ENCODE measurements at places on chromosomes 3 and 15. TPM values are rescaled to one million over a fixed set of nuclear protein-coding genes. Genes with fewer than 3 reads are reported as not detected.
A peak's percentile ranks its signal among the peaks of the same experiment; 100 is the strongest.

DNA sequence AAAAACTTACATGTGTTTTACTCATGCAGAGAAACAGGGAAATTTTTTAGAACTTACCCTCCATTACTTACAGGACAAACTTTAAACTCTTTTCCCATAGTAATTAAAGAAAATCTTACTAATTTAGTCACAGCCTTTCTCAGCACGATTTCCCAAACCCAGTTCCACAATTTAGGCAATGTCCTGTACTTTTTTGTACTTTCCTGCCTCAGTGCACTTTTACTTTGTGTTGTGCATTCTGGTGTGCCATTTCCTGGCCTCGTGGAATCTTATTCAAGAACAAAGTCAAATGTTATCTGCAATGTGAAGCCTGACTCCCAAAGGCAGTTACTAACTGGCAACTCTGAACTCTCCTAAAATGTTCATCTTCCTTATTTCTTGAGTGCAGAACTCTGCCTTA lies 1.9 kb downstream of the SLC33A1 start:
- DNase-seq = no peak

DNA sequence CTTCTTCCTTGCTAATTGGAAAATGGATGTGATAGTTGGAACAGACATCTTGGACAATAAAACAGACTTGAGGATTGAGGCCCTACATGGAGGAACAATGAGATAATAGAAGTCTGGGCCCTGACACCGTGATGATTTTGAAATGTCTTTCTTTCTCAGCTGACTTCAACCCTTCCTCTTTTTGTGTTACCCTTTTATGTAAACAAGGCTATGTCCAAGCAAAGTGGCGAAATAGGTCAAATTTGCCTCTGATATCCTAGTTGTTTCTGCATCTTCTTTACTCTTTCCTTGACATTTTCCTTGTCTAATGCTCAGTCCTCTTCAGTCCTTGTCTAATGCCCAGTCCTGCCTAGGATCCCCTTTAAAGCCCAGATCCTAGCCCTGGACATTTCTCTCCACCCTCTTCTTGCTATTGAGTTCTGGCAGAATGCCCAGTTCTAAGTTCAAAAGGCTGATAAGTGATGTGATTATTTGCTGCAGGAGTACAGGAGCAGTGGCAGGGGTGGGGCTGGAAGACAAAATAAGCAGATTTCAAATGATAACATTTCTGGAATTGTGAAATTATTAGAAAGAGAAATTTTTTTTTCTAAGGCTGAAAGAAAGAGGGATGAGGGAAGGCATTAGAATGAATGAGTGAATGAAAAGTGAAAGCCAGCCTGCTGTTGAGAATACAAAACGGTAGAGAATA lies 6.5 kb upstream of the VPS8 start:
- no peak for DNase-seq

DNA sequence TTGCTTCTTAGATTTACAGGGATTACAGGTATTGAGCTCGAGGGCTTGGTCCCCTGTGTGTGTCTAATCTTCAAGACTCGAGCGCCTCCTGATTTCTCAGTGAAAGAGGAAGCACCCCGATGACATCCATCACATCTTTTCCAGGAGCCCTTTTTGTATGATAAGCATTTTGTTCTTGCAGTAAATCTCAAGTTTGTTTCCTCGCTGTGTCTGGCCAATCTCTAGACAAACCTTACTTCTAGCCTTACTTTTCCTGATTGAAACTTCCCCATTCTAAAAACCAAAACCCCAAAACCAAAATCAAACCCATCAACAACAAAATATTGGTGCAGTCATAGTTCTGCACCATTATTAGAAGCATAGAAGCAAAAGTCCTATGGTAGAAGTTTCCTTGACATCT lies 286.0 kb downstream of the NFKBIZ start:
- DNase-seq = no peak

DNA sequence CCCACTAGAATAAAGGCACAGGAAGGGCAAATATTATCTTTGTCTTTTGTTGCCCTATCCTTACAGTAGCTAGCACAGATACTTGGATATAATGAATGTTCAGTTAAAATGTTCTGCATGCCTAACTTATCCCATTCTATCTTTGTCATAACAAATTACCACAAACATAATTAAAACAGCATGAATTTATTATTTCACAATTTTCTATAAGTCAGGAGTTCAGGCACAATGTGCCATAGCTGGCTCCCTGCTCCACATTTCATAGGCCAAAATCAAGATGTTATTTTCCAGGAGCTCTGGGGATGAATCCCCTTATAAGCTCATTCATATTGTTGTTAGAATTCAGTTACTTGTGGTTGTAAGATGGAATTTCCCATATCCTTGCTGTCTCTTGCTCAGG lies 975.5 kb downstream of the IGSF11 start:
- DNase-seq = no peak

GRCh38 chr15:72155003-72155621 lies 36.9 kb downstream of the SENP8 start:
- DNase-seq = peak; percentile 82

WNT5A gene
- 16.4 TPM for total RNA-seq

ARGFX gene
- not detected for total RNA-seq

DNA sequence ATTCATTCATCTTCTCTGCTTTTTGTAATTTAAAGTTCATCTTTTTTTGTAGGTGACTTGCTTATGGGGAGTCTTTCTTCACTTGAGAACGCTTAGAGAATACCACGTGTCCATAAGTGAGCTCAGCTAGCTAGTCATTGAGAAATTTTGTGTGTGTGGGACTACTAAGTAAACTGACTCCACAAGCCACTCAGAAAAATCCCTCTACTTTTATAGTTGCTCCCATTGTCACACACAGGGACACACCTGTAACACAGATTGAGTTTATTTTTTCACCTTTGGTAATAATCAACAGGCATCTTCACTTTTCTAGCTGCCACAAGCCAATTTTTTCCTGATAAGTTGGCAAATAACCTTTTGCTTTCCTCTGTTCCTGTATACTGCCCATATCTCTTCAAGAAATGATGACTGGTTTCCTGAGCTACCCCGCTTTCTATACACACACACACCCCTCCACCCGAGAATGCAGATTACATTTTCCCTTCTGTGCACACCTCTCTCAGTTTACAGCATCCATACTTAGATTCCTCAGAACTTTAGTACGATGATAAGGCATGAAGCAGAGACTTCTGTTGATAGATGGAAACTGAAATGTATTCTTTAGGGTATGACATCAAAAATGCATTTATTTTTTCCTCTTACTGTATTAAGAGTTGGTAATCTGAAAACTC lies 4.6 kb downstream of the TSC22D2 start:
- peak; percentile 38 for DNase-seq

DNA sequence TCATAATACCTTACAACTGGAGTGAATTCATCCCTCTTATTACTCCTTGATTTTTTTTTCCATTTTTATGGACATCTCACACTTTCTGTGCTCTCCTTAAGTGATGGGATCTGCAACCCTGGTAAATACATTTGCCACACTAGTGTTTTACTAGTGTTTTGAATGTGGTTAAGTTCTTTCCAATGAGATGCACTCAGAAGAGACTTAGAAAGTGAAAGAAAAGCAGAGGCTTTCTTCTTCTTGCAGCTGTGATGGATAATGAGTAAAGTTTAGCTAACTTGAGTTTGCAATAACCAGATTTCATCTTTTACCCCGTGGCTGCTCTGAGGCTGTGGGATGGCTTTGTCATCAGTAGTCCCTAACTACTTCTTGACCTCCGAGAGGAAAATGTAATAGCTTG lies 1248.4 kb downstream of the NSUN3 start:
- DNase-seq = no peak

GRCh38 chr3:149449799-149450198 lies 24.7 kb upstream of the TM4SF4 start:
- DNase-seq = no peak

- DNase-seq = no peak
Observed at GRCh38 chr3:148006508-148006907, 597.3 kb downstream of the ZIC1 start.

DNA sequence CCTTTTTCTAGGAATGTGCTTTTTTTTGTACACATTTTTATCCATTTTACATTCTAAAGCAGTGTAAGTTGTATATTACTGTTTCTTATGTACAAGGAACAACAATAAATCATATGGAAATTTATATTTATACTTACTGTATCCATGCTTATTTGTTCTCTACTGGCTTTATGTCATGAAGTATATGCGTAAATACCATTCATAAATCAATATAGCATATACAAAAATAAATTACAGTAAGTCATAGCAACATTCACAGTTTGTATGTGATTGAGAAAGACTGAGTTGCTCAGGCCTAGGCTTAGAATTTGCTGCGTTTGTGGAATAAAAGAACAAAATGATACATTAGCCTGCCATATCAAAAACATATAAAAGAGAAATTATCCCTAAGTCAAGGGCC lies 16.5 kb downstream of the THBS1 start:
- no peak for DNase-seq

DNA sequence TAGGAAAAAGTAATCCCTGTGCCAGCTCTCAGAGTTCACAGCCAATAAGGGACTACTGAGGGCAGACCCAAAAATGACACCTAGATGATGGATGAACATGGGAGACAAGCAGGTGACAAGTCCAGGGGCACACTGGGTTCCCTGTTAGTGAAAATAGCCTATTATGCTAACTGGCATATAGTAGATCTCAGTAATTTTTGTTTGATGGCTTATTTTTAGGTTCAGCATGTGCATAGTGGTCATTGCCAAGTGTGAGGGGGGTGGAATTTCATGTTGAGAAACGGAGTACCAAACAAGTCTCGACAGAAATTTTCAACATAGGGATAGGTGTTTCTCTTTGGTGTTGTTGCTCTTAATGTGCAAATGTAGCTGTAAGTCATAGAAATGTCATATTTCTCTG lies 6.4 kb upstream of the ITGB5 start:
- no peak for DNase-seq

ECE2 gene
- total RNA-seq = not detected

C3orf22 gene
- not detected for total RNA-seq

SHF gene
- 10.7 TPM for total RNA-seq

- DNase-seq = no peak
Observed at GRCh38 chr15:60898896-60899295, 330.2 kb downstream of the RORA start.

- no peak for DNase-seq
Observed at GRCh38 chr3:168801794-168802193, 706.1 kb upstream of the GOLIM4 start.

IL17RB gene
- total RNA-seq = 0.12 TPM

DNA sequence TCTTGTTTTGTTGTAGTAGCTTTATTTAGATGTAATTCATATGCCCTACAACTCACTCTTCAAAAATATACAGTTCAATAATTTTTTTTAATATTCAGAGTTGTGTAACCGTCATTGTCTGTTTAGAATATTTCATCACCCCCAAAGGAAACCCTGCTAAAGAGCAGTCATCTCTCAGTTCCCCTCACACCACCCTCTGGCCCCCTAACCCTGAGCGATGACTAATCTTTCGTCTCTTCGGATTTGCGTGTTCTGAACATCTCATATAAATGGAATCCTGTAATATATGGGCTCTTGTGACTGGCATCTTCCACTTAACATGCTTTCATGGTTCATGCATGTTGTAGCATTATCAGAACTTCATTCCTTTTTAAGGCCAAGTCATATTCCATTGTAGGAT lies 183.8 kb downstream of the ATG7 start:
- DNase-seq = no peak

GRCh38 chr15:74365598-74366445 lies 1.6 kb downstream of the CYP11A1 start:
- peak; percentile 46 for DNase-seq

- no peak for DNase-seq
Observed at GRCh38 chr3:84039099-84039498, 919.7 kb upstream of the CADM2 start.

- DNase-seq = no peak
Observed at GRCh38 chr15:84714821-84715220, 1.1 kb downstream of the SEC11A start.

DNA sequence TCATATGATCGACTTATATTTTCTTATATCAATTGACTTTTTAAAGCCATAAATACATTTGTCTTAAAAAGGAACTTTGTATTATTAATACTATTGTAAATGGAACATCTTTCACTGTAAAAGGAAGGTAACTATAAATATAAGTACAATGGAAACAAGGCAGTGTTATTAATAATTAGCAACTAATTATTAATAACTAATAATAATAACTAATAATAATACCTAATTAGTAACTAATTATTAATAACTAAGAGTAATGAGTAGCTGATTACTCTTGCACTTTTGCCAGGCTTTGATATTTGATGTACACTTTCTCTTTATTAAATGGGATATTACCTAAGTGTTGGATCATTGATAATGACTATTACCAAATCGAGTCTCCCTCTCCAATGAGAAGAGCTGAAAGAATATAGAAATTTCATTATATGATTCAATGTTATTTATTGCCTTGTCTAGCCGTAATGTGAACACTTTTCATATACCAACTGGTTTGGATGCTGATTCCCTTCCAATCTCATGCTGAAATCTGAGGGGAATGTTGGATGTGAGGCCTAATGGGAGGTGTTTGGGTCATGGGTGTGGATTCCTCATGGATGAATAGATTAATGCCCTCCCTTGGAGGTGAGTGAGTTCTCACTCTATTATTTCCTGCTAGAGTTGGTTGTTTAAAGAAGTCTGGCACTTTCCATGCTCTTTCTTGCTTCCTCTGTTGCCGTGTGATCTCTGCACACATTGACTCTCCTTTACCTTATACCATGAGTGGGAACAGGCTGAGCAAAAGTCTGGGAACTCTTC lies 202.1 kb upstream of the ZBTB20 start:
- DNase-seq = no peak

Data from G401 (cell line).